ENCODE measurements at places on chromosomes 5 and 9. TPM values are rescaled to one million over a fixed set of nuclear protein-coding genes. Genes with fewer than 3 reads are reported as not detected.

The PFN3 gene
- not detected for total RNA-seq

GRCh38 chr9:91746904-91747303 lies 203.1 kb downstream of the ROR2 start:
- no peak for DNase-seq

The DCAF10 gene
- total RNA-seq = 21.2 TPM

The SH3PXD2B gene
- total RNA-seq = 11.1 TPM

- DNase-seq = peak; percentile 90
Measured at GRCh38 chr9:134434894-134435506, 108.7 kb downstream of the RXRA start.
